ENCODE measurements at places on chromosomes 3 and 15.

- DNase-seq = no peak
These were observed 41.8 kb downstream of the UBP1 start for GRCh38 chr3:33398410-33398809.

- no peak for DNase-seq
These were observed 8.2 kb upstream of the DNAAF4 start for GRCh38 chr15:55515991-55516776.

GRCh38 chr3:142925140-142925539 is 36.3 kb upstream of the PCOLCE2 start:
- no peak for DNase-seq

- peak; percentile 68 for DNase-seq
These were observed 8.0 kb downstream of the CHD2 start for GRCh38 chr15:92907896-92908712.

- DNase-seq = no peak
These were observed 96.6 kb downstream of the LRRC3B start for GRCh38 chr3:26719134-26719533.

DNA sequence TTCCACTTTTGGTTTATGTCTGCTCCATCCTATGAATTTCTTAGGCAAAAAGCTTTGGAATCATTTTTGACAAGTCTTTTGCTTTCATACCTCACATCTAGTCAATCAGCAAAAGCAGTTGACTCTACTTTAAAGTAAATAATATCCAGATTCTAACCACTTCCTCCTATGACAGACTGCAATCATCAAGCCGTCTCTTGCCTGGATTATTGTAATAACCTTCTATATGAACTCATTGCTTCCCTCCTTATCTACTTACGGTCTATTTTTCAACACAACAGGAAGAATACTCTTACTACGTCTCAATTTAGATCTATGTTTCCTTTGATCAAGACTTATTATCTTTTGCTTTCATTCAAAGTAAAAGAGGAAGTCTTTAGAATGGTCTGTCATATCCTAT is 20.7 kb downstream of the CLDN1 start:
- DNase-seq = no peak

DNA sequence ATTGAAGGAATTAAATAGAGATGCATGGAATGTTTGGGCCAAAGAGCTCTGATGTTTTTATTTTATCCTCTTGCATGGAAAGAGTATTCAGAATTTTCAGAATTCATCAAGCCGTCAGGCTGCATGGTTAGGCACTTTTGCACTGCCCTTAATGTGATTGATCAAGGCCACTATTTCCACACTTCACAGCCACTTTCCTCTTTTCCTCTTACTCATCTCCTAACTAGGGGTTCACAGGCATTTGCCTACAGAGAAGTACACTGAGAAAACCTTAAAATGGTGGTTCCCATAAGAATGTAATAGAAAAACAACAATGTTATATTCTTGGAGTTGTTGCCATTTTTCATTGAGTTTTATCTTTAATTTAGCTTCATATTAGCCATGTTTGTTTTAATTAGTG is 10.9 kb downstream of the SLC35A5 start:
- no peak for DNase-seq

GRCh38 chr3:195011231-195011834 is 259.6 kb downstream of the XXYLT1 start:
- DNase-seq = no peak

DNA sequence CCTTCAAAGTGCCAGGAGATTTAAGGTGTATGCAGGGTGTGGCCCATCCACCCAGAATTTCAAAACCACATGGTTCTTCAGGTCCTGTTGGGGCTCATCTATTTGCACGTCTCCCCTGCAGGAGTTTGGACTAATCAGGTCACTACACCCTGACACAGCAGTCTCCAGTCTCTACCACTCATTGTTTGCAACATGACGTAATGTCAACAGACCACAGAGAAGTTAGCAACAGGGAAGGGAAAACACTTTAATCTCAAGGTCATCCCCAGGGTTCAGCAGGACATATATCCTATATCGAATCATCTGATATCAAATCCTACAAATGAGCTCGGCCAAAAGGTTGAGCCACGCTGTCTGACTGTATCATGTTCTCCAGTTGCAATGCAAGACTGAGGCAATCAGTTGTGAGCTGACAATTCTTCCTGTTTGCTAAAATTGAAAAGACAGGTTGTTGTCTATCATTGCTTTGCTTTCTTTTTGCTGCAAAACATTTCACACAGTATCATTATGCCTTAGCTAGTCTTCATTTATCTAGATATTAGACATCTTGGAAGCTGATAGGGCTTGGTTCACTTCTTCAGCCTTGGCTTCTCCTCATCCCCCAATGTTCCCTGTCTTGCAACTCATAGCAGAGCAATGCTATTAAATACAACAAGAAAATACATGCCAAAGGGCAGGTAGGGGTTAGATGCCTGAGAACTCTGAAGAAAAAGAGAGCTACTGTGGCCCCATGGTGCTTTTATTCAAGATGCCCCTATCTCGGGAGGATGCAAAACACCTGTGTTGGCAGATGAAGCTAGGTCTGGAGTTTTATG is 13.4 kb upstream of the LEKR1 start:
- DNase-seq = no peak

DNA sequence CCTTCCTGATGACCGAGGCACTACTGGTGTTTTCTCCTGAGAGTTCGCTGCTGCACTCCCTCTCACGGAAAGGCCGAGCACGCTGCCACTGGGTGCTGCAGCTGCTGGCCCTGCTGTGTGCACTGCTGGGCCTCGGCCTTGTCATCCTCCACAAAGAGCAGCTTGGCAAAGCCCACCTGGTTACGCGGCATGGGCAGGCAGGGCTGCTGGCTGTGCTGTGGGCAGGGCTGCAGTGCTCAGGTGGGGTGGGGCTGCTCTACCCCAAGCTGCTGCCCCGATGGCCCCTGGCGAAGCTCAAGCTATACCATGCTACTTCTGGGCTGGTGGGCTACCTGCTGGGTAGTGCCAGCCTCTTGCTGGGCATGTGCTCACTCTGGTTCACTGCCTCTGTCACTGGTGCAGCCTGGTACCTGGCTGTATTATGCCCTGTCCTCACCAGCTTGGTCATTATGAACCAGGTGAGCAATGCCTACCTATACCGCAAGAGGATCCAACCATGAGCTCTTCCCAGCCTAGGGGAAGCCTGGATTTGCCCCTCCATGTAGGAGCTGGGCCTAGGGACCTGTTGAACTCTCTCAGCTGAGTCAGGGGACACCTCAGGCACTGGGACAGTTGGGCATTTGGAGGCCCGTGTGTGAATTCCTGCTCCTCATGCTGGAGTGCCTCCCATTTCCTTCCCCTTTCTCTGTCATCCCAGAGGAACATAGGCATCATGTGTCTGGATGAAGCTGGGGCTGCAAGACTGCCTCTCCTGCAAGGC is 2.8 kb downstream of the CYB561D2 start:
- no peak for DNase-seq

- no peak for DNase-seq
These were observed 49.6 kb downstream of the SMAD3 start for GRCh38 chr15:67114846-67115585.

GRCh38 chr15:40234783-40235182 is 4.1 kb upstream of the PAK6 start:
- no peak for DNase-seq

- no peak for DNase-seq
These were observed 71.2 kb downstream of the RORA start for GRCh38 chr15:61157933-61158332.

GRCh38 chr15:90203922-90204321 is 2.8 kb downstream of the SEMA4B start:
- DNase-seq = no peak

DNA sequence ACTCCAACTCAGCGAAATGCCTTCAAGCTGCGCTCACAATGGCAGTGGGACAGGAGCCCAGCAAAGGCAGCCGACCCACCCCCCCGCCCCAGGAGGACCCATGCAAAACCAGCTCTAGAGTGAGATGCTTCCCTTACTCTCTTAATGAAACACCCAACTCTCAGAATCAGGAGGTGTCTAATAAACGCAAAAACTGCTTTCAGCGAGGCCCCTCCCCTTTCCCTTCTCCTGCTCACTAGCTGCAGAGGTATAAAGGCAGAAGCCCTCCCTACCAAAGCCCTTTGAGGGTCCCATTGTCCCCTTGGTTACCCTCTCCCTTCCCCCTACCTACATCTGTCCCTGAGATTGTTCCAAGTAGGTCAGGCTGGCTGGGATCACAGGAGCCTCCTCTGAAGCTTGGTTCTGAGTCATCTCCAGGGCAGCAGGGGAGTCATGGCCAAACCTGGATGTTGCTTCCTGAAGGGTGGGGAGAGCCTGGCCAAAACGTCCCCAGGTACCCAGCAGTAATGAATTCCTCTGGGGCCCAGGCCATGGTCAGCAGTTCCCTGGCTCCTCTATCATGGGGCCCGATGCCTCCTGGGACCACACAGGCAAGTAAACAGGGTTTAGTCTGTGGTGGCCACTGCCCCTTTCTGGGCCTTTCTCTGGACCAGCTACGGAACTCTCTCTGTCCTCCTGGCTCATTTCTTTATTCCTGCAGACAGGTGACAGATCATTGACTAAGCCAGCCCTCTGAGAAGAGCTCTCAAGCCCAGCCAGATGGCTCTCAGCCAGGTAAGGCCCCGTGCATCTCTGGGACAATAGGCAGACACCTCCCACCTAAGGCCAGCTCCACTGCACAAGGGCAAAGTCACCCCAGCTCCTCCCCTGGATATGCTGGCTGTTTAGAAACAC is 8.6 kb downstream of the KLHL25 start:
- DNase-seq = no peak

GRCh38 chr15:87826119-87826747 is 430.3 kb downstream of the NTRK3 start:
- DNase-seq = no peak

GRCh38 chr15:71400294-71400693 is 285.0 kb downstream of the THSD4 start:
- DNase-seq = no peak

- DNase-seq = no peak
These were observed 1375.4 kb downstream of the NSUN3 start for GRCh38 chr3:95438274-95438673.

DNA sequence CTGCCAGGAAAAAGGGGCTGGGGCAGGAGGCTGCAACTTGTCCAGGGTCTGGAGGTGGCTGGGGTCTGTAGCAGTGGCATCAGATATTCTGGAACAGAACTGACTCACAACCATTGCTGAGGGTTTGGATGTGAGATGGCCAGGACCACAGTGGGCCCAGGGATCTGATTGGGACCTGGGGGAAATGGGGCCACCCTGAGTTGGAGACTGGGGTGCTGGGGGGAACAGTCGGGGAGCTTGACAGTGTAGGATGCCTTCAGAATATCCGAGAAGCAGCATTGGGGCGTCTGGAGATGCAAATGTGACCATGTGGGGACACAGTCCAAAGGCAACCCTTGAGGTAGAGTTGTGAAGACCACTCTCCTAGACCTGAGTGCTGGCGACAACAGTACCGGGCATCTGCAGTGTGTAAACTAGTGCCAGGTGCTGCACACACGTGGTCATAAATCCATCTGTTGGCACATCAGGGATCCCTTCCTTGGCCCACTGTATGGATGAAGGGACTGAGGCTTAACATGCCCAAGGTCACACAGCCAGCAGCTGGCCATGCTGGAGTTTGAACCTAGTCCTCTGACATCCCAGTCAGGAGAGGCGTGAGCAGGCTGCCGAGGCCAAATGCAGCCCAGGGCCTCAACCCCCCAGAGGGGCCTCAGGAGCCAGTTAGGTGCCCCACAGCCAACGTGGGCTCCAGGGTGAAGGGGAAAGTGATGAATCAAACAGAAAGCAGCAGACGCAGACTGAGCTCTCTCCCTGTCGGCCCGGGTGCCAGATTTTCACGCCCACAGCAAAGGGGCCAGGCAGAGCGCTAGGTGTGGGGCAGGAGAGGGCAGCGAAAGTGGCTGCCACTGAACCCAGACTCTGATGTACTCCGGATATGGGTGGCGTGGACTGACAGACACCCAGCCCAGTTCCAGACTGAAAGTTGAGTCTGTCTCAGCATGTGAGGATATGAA is 18.8 kb downstream of the HEMK1 start:
- no peak for DNase-seq

Data from fibroblast of skin of left biceps (primary cell).